ENCODE measurements at places on chromosomes 7 and 10. TPM values are rescaled to one million over a fixed set of nuclear protein-coding genes. Genes with fewer than 3 reads are reported as not detected.

Gene GPR85
- total RNA-seq, result 1.9 TPM

Gene AKR1C2
- 62.1 TPM for total RNA-seq

Gene GDF2
- total RNA-seq, result not detected

Gene PILRA
- 0.15 TPM for total RNA-seq

Gene STEAP2
- total RNA-seq, result 37.7 TPM

Gene COL28A1
- not detected for total RNA-seq

Gene BICC1
- total RNA-seq, result 72.9 TPM

Gene ZPBP
- total RNA-seq, result not detected

Gene GPAM
- total RNA-seq, result 13.5 TPM

Gene CYP3A5
- total RNA-seq, result 0.44 TPM

Gene CNNM2
- 12.7 TPM for total RNA-seq

Gene NEURL1
- under 0.01 TPM for total RNA-seq

Gene PNLIPRP3
- total RNA-seq, result 0.17 TPM

Gene CHAT
- not detected for total RNA-seq

Gene EPDR1
- total RNA-seq, result 19.5 TPM

Gene SLC39A12
- total RNA-seq, result not detected

Gene DPCD
- total RNA-seq, result 59.6 TPM

Gene PTPN20
- 0.33 TPM for total RNA-seq

Gene SLC26A5
- not detected for total RNA-seq

Gene CPA4
- 8.4 TPM for total RNA-seq

Gene OR2A5
- total RNA-seq, result not detected

Gene TMEM176B
- not detected for total RNA-seq

Gene IKZF1
- not detected for total RNA-seq

Gene TFEC
- 0.17 TPM for total RNA-seq

Gene GIMAP8
- 0.15 TPM for total RNA-seq

Gene CCDC3
- total RNA-seq, result not detected

Gene C10orf67
- total RNA-seq, result 0.44 TPM

Gene ANXA8L1
- total RNA-seq, result 0.44 TPM

Gene ASB4
- not detected for total RNA-seq

Gene PBLD
- total RNA-seq, result 5.5 TPM

Gene SPOCK2
- total RNA-seq, result 0.83 TPM

Gene ACHE
- total RNA-seq, result 2.2 TPM

Gene NANOS1
- total RNA-seq, result 1.5 TPM

Gene CLIP2
- 120 TPM for total RNA-seq

Gene SAP25
- total RNA-seq, result not detected

Gene FAM3C
- 23.0 TPM for total RNA-seq

Gene PPP1R9A
- 1.7 TPM for total RNA-seq

Gene ACBD7
- 0.99 TPM for total RNA-seq

Gene TYW1
- 20.1 TPM for total RNA-seq

Gene MYPN
- total RNA-seq, result 0.33 TPM

Gene RADIL
- total RNA-seq, result 1.3 TPM

Gene SLC12A9
- 29.9 TPM for total RNA-seq

Gene SHTN1
- 3.2 TPM for total RNA-seq

Gene ANKRD30A
- not detected for total RNA-seq

Gene LIPK
- total RNA-seq, result not detected

Gene ADAP1
- 2.6 TPM for total RNA-seq

Gene CHRM2
- 1.7 TPM for total RNA-seq

Gene ACSL5
- 5.0 TPM for total RNA-seq

Gene FFAR4
- total RNA-seq, result not detected

Gene NKX1-2
- under 0.01 TPM for total RNA-seq

Gene GSTO2
- 3.8 TPM for total RNA-seq

Gene NACAD
- 5.0 TPM for total RNA-seq
